ENCODE measurements at places on chromosomes 16 and 17. TPM values are rescaled to one million over a fixed set of nuclear protein-coding genes. Genes with fewer than 3 reads are reported as not detected.

Gene RAMP2
- 46.3 TPM for total RNA-seq

Gene SHISA9
- 0.14 TPM for total RNA-seq

Gene IGSF6
- total RNA-seq, result 8.4 TPM

Gene STX1B
- total RNA-seq, result 0.95 TPM

Gene B3GNT9
- total RNA-seq, result 13.0 TPM

Gene GPR142
- total RNA-seq, result not detected

Gene RRAD
- total RNA-seq, result 11.6 TPM

All from posterior vena cava (tissue), 2 donors.